Skin of body (tissue), 3 donors: ENCODE measurements at places on chromosomes 6 and 20. TPM values are rescaled to one million over a fixed set of nuclear protein-coding genes. Genes with fewer than 3 reads are reported as not detected.

The RIPPLY2 gene
- total RNA-seq, result not detected

The TNFRSF6B gene
- total RNA-seq, result 3.4 TPM

The LY6G5C gene
- total RNA-seq, result not detected

The HUS1B gene
- total RNA-seq, result 1.1 TPM

The MAS1 gene
- under 0.01 TPM for total RNA-seq

The HCK gene
- 11.5 TPM for total RNA-seq

The SLC35D3 gene
- 0.10 TPM for total RNA-seq

The GLP1R gene
- total RNA-seq, result 0.10 TPM

The TMEM244 gene
- 4.2 TPM for total RNA-seq

The RBCK1 gene
- total RNA-seq, result 34.0 TPM

The SIRPD gene
- 0.39 TPM for total RNA-seq

The RBBP9 gene
- 11.7 TPM for total RNA-seq

The RAET1L gene
- total RNA-seq, result 2.8 TPM

The HLA-DMB gene
- 12.7 TPM for total RNA-seq

The TREM2 gene
- total RNA-seq, result 0.59 TPM

The EPPIN gene
- total RNA-seq, result not detected
